ENCODE measurements at places on chromosomes 6 and 20.

DNA sequence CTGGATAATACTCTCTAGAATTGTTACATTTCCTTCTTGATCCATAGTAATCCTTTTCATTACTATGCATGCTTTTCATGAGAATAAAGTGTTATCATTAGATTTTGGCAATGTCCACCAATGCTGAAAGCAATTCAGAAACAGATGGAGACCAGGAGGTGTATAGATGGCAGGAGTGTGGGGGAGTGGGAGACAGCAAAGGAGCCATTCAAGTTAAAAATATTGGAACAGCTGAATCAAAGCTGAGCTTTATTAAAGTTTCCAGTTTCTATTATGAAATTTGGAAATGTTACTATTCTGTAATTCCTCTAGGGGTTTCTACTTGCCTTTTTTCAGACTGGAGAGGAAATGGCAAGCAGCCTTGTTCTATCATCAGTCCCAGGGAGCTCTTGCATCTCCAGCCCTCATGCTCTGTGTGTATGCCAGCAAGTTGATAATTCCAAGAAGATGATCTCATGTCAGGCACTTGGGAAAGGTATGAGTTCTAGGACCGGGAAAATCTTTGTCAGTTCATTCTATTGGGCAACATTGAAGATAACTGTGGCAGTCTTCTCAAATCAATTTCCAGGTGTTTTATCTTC lies 228.0 kb downstream of the CD109 start:
- no peak for DNase-seq

- no peak for DNase-seq
Measured at GRCh38 chr20:34570859-34571306, 12.4 kb downstream of the MAP1LC3A start.

- no peak for DNase-seq
Measured at GRCh38 chr20:8127553-8128255, 4.4 kb upstream of the PLCB1 start.

GRCh38 chr6:6697620-6698019 lies 109.1 kb downstream of the LY86 start:
- DNase-seq = peak; percentile 62

DNA sequence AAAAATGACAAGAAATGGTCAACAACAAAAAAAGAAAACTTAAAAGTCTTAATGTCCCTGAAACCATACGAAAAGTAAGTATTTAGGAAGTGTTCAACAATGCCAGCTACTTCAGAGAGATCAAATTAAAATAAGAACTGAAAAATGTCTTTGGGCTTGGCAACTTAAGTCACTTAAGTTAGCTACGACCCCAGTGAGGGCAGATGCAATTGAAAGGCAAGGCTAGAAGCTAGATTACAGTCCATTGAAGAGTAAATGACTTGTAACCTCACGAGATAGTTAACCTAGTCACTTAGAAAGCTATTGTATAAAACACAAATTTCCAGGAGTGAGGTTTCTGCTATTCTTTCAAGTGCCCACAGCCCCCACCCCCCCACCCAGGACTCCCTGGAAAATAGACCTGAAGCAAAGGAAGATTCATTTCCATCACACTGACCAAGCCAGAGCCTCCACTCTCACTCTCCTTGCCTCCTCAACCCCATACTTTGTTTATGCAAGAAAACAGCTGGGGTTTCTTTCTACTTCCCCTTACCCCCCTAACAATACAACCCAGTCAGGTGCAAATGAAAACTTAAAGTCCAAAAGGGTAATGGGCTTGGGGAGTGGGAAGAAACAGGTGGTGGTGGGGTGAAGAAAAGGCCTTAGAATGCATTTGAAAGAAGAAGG lies 14.6 kb downstream of the RTN4IP1 start:
- DNase-seq = no peak

GRCh38 chr6:45619211-45619760 lies 241.6 kb upstream of the SUPT3H start:
- DNase-seq = no peak

DNA sequence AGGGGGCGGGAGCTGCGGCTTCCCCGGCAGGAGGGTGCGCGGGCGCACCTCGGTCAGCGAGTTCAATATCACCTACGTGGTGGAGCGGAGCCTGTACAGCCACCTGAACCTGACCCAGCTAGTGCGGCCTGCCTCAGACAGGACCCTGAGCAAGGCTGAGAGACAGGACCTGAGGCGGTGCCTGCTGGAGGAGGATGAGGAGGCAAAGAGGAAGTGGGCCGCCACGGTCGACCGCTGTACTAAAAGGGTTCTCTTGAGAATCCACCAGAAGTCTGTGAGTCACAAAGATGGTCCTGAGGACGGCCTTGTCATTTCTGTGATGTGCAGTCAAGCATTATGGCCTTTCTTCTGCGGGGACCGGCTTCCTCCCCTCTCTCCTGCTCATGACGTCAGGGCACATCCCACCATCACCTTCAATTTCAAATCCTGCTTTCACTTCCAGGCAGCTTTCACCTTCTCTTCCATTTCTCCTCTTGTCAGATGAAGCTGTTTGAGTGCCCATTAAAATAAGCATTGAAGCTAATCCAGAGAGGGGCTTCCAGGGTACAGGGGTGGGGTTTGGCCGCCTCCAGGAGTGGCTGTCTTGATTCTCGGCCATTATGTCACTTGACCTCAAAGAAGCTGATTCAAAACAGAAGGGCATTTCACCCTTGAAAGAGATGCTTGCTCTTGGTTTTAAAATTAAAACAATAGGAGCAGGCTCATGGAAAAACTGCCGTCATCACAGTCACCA lies 177.6 kb downstream of the SASH1 start:
- no peak for DNase-seq

DNA sequence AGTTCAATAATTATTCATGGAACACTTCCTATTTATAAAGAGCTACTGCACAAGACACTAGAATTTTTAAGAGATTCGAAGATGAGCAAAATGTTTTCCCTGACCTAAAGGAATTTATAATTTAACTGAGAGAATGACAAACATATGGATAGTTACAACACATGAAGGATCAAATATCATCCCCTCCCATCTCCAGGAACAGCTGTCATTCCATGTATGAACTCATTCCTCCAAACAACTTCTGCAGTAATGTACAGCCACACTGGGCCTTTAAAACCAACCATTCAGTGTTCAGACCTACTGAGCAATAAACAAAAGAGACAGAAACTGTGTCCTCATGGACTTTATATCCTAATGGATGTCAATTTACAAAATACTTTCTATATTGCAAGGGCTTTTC lies 87.8 kb downstream of the KIF16B start:
- DNase-seq = no peak

DNA sequence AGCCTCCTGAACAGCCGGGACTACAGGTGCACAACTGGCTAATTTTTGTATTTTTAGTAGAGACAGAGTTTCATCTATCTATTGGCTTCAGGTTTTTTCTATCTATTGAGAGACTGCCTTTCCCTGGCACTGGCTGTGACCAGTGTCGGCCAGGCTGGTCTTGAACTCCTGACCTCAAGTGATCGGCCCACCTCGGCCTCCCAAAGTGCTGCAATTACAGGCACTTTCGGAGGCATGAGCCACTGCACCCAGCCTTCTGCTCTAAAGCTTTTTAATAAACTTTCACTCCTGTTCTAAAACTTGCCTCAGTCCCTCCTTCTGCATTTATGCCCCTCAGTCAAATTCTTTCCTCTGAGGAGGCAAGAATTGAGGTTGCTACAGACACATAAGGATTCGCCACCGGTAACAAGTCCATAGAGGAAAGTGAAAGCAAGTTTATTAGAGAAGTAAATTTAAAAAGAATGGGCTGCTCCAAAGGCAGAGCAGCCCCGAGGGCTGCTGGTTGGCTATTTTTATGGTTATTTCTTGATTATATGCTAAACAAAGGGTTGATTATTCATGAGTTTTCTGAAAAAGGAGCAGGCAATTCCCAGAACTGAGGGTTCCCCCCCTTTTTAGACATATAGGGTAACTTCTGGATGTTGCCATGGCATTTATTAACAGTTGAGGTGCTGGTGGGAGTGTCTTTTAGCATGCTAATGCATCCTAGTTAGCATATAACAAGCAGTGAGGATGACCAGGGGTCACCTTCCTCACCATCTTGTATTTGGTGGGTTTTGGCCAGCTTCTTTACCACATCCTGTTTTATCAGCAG lies 44.8 kb upstream of the RNGTT start:
- DNase-seq = no peak

- DNase-seq = no peak
Measured at GRCh38 chr6:41023114-41023513, 15.9 kb downstream of the UNC5CL start.

- DNase-seq = no peak
Measured at GRCh38 chr20:56328861-56329260, 29.9 kb upstream of the FAM210B start.

DNA sequence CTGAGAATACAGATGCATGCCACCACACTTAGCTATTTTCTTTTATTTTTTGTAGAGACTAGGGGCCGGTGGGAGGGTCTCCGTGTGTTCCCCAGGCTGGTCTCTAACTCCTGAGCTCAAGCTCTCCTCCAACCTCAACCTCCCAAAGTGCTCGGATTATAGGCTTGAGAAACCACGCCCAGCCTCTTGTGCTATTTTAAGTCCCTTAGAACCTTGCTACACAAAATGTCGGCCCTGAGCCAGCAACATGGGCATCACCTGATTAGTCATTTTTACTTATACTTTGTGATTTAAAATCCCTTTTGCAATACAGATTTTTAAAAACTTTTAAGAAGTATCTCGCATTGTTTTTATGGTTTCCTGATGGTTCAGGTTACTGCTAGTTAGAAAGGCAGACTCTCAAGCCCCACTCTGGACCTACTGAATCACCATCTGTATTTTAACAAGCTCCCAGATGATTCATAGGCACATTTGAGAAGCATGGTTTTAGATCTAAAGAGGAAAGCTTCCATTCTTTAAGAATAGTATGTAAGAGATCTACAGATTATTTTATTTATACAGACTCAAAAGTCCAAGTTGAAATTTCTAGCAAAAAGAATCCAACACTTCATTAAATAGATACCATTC lies 186.3 kb downstream of the PTPRT start:
- DNase-seq = no peak

GRCh38 chr6:127793396-127793795 lies 107.5 kb downstream of the THEMIS start:
- DNase-seq = no peak

- no peak for DNase-seq
Measured at GRCh38 chr20:41055679-41056078, 27.1 kb downstream of the TOP1 start.

DNA sequence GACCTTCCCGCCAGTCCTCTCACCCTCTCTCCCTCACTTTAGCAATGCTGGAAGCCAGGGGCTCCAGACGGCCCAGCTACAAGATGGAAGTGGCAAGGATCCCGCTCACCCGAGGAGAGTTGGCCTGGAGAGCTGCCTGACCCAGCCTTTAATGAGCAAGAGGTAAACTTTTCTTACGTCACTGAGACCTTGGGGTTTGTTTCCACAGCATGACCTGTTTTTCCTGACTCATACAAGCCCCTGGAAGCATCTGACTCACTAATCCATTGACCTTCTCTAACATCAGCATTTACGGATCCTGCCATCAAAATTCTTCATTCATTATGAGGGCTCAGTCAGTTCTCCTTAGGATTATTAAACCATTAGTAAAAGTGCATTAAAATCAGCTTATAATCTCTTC lies 120.4 kb downstream of the MYLK4 start:
- peak; percentile 100 for DNase-seq
